ENCODE measurements at places on chromosomes 3 and 15.

GRCh38 chr15:70315431-70315830 is 217.7 kb upstream of the TLE3 start:
- no peak for DNase-seq

- DNase-seq = no peak
Observed at GRCh38 chr15:85692321-85692720, 102.4 kb downstream of the KLHL25 start.

DNA sequence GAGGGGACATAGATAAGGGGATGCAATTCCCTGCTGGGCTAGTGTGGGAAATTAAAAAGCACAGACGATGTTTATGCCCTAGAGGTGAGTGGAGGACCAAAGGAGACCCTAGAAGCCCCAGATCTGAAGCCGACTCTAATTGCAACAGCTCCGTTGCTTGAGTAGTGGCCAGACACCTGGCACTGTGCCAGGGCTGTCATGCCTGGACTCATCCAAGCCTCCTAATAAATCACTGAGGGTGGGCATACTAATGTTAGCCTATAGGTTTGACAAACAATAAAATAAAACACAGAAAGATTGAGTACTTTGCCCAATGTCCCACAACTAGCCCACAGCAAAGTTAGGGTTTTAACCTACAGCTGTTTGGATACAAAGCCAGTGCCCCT is 25.4 kb upstream of the MRPS22 start:
- DNase-seq = no peak

DNA sequence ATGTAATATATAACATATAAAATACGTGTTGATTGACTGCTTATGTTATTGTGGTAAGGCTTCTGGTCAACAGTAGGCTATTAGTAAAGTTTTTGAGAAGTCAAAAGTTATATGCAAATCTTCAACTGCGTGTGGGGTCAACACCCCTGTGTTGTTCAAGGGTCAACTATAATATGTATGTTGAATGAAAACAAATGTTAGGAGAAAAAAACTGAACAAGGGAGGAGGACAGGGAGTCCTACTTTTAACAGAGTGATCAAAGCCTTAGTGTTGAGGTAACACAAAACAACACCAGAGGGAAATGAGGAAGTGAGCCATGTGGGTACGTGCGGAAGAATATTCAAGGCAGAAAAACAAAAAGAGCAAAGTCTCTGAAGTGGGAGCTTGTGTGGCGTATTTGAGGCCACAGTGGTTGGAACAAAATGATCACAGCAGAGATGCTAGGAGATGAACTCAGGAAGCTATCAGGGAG is 62.5 kb downstream of the SFMBT1 start:
- no peak for DNase-seq

DNA sequence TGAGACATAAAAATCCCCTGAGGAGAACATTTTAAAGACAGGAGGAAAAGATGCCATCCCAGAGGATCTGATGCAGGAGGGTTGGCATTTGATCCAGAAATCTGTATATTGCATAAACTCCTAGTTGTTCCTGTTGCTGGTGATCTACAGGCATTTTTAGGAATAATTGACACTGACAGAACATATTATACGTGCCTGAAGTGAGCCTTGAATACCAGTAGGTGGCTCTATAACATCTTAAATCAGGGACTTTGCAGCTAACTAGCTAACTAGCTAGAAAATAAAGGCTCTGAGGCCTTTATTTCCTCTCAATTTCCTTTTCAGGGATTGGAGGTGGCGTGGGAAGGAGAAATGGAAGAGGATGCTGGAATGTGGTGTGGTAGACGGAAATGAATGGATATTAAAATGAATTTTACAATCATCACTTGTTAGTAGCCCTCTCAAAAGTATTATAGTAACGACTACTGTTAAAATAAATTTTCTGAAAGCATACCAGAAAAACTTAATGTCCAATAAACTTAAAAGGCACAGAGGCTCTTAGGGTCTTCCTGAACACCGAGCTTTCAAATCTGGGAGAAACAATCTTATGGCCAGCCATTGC is 73.8 kb upstream of the ZBED2 start:
- DNase-seq = no peak

Data from activated naive CD4-positive, alpha-beta T cell (primary cell).